ENCODE measurements at places on chromosomes 6 and 20. TPM values are rescaled to one million over a fixed set of nuclear protein-coding genes. Genes with fewer than 3 reads are reported as not detected.
A peak's percentile ranks its signal among the peaks of the same experiment; 100 is the strongest.

DNA sequence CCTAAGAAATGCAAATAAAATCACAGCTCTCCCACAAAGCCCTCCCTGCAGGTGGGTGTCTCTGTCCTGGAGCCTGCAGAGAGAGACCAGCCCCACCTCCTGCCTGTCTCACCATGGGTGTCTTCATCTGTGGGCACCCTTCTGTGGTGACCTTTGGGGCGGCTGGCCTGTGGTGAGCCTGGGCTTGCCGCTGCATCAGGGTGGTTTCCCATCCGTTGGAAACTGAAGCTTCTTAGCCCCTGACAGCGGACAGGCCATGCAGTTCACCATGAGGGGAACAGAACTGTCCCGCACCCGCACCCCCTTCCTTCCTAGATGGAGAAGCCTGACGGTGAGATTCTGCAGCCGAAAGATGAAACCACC lies 42.3 kb upstream of the FRMD1 start:
- peak; percentile 77 for DNase-seq

C6orf62 gene
- 99.2 TPM for total RNA-seq

DNA sequence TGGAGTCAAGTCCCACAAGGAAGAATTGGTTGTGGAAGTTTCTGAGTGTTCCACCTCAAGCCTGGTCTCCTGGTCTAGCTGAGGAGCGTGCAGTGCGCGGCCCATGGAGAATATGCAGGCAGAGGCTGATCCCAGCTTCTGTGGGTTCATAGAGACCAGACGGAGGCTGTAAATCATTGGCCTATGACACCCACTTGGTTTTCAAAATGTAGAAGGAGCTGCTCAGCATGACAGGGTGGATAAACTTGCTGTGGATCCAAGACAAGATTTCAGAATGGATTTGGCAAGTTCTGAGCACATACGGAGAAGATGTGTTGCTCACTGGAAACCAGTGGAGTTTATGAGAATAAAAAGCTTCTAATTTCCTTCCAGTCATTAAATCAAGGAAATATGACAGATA lies 744 bp downstream of the KIF25 start:
- DNase-seq = no peak

GRCh38 chr6:24340998-24341938 lies 16.6 kb downstream of the DCDC2 start:
- no peak for DNase-seq

DNA sequence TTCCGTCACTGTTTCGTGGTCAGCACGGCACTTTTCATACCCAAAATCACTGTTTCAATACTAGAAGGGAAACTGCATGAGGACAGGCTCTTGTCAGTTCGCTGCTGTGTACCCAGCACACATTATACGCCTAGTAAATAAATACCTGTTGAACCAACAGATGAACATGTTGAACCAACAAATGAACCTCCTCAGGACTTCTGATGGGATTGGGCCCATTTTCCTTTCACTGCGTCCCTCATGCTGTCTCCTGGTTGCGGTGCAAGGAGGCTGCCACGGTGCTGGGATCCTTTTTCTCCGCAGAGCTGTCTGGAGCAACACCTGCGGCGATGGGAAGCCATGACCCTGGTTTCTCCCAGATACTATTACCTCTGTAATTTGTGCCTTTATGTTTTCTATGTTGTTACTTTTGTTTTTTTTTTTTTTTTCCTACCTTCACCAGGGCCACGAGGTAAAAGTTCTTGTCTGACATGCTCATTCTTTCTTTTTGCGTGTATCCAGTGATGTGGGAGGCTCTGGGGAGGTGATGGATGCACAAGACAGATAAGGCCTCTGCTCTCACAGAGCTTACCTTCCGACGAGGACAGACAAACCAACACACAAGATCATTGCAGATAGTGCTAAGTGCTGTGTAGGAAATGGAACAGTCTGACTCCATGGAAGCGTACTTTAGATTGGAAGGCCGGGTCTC lies 1.1 kb downstream of the VAPB start:
- no peak for DNase-seq

DNA sequence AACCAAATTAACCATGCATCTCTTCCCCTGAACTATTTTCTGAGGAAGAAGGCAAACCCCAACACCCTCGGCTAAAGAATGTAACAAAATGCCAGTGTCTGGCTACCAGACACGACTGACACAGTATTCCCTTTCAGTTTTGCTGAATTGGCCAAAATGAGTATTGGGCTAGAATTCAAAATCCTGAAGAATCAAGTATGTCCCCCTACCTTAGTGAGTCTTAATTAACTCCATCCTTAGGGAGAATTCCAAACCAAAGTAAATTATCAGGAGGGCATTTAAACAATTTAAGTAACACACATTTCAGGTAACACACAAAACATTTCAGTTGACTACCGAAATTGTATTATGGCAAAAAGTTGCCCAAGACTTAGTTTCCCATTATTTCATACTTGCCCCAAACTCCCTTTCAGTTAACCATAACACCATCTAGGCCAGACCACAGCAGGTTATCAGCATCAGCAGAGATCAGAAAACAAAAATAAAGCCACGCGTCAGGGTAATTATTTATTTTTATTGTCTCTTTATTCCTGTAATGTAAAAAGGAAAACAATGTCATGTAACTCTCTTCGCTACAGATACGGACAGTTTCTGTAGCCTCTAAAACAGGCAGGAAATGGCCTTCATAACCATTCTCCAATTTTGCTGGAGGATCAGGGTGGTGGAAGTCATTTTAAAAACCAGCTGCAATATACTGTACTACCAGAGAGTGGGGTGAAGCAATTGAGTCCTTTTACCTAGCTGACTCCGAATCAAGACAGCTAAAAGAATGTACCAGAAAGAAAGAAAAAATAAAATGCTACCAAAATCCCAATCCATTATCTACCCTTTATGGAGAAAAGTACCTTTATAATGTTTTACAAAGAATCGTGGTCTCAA lies 1.9 kb downstream of the SNX5 start:
- DNase-seq = no peak

- no peak for DNase-seq
These were observed 108.8 kb upstream of the JARID2 start for GRCh38 chr6:15137086-15137485.

GRCh38 chr6:116409756-116410155 lies 39.0 kb downstream of the DSE start:
- DNase-seq = no peak

MCHR2 gene
- not detected for total RNA-seq

GRCh38 chr6:169141671-169142537 lies 111.7 kb downstream of the THBS2 start:
- DNase-seq = peak; percentile 90

DNA sequence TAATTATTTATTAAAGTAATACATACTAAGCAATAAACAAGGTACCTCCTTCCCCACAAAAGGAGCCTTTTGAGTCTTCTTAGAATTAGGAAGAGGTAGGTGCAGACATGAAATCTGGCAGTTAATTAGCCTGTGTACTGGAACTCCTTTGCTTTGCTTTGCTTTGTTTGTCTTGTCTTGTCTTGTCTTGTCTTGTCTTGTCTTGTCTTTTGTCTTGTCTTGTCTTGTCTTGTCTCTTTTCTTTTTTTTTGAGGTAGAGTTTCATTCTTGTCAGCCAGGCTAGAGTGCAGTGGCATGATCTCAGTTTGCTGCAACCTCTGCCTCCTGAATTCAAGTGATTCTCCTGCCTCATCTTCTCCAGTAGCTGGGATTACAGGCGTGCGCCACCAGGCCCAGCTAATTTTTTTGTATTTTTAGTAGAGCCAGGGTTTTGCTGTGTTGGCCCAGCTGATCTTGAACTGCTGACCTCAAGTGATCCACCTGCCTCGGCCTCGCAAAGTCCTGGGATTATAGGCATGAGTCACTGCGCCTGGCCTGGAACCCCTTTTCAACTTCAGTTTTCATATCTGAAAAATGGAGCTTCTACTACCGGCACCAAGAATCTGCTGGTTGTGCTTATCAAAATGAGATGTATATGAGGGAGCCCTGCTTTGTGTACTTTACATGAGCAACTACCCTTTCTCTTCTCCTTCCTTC lies 301.2 kb downstream of the CDKAL1 start:
- DNase-seq = no peak

DNA sequence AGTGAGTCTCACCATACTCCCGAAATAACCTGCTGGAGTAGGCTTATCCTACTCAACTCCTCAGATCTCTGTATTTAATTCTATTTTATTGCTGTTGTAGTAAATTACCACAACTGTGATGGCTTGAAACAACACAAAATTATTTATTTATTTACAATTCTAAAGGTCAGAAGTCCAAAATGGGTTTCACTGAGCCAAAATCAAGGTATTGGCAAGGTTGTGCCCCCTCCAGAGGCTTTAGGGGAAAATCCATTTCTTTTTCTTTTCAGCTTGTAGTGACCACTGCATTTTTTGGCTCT lies 869 bp upstream of the SLC17A2 start:
- no peak for DNase-seq

- DNase-seq = no peak
These were observed 24.2 kb downstream of the MGME1 start for GRCh38 chr20:17992847-17993513.

DNA sequence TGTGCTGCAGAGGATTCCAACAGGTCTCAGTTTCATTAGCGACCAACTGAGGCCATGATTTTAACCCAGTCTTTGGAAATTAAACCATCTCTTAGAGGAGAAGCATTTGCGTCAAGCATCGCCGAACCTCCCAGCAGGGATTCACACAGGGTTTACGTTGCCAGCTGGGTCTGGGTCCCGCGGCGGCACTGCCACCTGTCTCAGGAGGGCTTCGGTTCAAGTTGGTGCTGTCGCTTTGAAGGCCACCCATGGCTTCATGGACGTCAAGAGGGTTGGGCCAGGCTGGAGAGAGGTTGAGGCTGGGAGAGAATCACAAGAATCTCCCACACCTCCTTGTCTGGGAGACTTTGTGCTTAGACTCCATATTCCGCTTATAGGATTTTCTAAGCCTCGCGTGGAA lies 43.0 kb upstream of the FRMD1 start:
- DNase-seq = peak; percentile 79

GRCh38 chr20:9395971-9396370 lies 118.4 kb upstream of the LAMP5 start:
- no peak for DNase-seq

DNA sequence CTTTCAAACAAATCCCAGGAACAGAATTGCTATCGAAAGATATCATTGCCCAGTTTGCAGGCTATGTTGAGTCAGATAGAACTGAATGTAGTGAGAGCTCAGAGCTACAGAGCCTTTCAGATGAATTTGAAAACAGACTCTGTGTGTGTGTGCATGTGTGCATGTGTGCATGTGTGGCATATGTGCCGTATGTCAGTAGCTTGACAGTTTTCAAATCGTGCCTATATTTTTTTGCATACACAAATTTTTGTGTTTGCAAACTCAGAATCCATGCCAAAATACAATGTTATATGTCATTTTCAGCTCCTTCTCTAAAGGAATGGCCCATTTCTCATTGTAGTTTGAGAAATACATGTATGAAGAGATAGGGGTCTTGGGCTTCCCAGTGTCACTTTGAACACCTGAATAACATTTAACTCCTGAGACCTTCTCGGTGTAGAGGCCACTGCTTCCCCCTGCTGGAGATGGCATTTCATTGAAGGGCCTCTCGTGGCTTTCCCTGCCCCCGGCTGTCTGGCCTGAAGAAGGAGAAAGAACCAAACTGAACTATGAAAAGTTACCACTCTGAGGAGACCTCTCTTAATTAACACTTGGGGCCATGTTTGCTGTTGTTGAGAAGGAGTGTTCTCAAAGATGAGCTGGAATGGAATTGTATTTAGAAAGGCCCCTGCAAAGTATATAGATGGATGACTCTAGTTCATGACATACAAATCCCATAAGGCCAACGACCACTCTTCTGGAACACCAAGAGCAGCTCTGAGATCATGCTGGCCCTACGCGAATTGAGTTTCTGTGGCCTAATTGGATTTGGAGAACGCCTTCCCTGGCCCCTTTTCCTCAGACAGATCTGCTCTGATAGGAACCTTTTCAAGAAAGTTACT lies 58.7 kb downstream of the VAPB start:
- DNase-seq = no peak

DNA sequence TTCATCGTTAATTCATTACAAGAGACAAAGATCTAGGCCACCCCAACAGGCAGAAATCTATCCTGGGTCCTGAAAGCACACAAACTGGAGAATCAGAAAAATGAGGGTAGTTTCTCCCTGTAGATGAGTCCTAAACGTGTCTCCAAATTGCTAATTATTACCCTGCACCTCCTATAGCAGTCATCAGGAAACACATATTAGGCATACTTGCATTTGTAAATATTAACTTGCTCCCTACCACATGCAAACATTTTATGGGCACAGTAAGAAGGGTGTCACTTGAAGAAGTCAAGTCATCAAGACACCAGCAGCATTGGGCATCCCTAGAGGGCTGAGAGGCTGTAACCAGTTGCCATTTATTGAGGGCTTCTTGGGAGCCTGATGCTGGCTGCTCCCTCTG lies 17.9 kb upstream of the SIRPB1 start:
- no peak for DNase-seq

SPINT3 gene
- not detected for total RNA-seq

DNA sequence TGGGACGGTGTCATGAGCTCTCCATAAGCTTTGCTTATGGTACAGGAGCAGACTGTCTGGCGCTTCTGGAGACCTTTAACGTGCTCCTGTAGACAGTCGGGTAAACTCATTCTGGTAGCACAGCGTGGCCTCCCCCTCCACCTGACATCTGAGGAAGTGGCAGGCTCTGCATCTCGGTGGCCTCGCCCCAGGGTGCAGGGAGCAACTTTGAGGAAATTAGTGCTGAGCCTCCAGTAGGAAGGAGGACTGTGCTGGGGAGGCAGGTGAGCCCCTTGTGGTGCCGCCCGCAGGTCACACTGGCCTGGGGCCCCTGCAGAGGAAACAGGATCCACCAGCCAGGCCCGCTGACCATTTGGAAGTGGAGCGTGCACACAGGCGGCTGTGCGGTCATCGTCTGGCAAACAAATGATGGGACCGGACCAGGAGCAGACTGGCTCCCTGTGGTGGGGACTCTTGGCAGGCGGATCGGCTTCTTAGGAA lies 57.9 kb downstream of the SYNJ2 start:
- peak; percentile 81 for DNase-seq

- DNase-seq = no peak
These were observed 31.8 kb downstream of the ABRACL start for GRCh38 chr6:139060332-139060731.

STMN3 gene
- total RNA-seq = 9.9 TPM

DNA sequence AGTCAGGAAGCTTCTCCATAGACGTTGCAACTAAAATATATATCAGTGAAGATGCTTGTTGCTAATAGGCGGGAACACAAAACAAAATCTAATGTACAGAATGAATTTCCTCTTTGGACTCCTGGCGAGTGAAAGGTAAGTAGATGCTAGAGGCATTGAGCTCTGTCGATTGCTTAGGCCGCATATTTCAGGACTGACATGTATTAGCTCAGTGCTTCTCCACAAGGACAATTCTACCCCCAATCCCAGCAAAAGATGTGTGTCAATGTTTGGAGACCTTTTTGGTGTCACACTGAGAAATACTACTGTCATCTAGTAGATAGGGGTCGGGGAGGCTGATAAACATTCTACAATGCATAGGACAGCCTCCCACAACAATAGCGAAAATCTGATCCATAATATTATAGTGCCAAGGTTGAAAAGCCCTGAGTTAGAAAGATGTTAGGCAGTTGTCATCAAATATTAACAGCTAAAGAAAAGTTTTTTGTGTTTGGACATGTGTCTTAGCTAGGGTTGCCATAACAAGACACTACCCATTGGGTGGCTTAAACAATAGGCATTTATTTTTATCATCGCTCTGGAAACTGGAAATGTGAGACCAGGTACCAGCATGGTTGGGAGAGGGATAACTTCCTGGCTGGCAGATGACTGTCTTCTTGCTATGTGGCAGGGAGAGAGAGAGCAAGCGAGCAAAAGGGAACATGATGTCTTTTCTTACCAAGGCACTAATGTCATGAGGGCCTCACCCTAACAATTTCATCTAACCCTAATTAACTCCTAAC lies 48.0 kb upstream of the BCAS1 start:
- no peak for DNase-seq

Measured in mesenteric fat pad (tissue), 1 donor.